Activated T-helper 2 cell treated with anti-CD3 and anti-CD28 coated beads, Interferon-gamma antibody, Interleukin-2, Interleukin-4, amounts not matched to agents 10 μg/mL and 5 μg/mL and 100 μg/mL, durations not matched to agents 14 hours and 24 hours and 36 hours (primary cell): ENCODE measurements at places on chromosomes 2 and 18. TPM values are rescaled to one million over a fixed set of nuclear protein-coding genes. Genes with fewer than 3 reads are reported as not detected.

Gene MREG
- total RNA-seq, result 15.3 and 15.7 TPM in 2 replicates

Gene CHST10
- total RNA-seq, result 6.8 and 10.5 TPM in 2 replicates

GRCh38 chr2:209771474-209772289 is at the start of gene UNC80:
UNC80 (plus strand) TSS chr2:209771832; CDS start chr2:209772073, 241 bp downstream.
- DNase-seq, result peak; percentile 13

DNA sequence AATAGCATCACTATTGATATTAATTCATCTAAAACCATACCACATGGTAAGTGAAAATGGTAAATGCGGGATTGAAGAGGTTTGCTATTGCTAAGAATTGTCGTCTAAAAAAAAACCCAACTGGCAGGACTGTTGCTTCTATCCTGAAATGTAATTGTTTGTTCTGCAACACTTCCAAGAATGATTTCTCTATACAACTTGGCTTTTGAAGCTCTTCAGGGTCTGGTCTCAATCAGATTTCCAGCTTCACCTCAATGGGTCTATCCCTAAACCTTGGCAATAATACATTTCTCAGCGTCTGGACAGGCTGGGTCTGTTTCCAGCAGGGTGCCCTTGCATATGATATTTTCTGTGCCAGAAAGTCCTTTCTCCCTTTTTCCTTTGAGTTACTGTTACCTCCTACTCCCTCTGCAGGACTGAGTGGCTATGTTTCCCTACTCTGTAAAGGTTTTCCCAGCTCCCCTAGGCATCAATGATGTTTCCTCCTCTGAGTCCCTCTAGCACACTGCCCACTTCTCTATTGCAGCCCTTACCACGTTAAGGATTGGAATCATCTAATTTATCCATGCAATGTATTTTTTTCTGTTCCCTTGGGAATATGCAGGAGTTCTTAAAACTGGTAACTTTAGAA is 118.2 kb upstream of the REV1 start:
- no peak for DNase-seq

Gene CNRIP1
- total RNA-seq, result not detected in 2 replicates

Gene SCTR
- total RNA-seq, result not detected in 2 replicates

Gene NPAS2
- 4.2 and 5.6 TPM in 2 replicates for total RNA-seq

- DNase-seq, result peak; percentile 40
Observed at GRCh38 chr18:59268721-59269562, 4.3 kb downstream of the RAX start.

DNA sequence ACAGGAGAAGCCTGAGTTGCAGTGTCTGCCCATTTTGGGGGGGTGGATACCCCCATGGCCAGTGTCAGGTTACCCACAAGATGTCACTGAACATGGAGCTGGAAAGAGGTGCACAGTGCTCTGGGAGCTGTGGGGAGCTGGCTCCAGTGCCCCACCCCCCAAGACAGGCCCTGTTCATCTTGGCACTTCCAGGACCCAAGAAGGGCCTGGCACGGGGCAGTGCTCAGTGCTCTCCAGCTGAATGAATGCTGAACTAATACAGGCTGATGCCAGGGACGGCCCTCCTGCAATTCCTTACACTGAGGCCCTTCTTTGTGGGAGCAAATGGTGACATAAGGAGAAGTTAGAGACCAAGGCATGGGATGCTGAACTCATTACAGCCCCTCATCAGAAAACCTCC is 163.4 kb upstream of the GLI2 start:
- DNase-seq, result no peak

Gene OR6B2
- not detected in 2 replicates for total RNA-seq

- DNase-seq, result no peak
Observed at GRCh38 chr2:61557381-61557780, 19.2 kb upstream of the XPO1 start.

- peak; percentile 18 for DNase-seq
Observed at GRCh38 chr18:12376034-12376753, 833 bp downstream of the AFG3L2 start.

DNA sequence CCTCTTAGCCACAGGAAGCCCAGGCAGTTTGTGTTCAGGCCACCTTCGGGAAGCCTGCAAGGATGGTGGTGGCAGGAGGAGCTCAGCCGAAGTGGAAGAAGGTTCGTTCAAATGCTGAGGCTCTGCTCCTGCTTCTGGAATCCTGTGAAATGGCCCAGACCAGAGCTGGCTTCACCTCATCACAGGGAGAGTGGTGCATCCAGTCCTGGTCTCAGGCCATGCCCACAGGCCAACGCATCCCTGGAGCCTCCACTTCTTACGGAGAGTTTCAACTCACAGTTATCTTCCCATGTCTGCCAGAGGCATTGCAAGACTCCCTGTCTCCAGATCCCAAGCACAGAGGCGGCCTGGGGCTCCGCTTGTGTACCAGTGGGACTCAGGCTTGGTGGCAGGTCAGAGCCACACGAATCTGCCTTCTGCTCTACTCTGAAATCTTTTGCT is 82.3 kb downstream of the NDUFA10 start:
- no peak for DNase-seq

DNA sequence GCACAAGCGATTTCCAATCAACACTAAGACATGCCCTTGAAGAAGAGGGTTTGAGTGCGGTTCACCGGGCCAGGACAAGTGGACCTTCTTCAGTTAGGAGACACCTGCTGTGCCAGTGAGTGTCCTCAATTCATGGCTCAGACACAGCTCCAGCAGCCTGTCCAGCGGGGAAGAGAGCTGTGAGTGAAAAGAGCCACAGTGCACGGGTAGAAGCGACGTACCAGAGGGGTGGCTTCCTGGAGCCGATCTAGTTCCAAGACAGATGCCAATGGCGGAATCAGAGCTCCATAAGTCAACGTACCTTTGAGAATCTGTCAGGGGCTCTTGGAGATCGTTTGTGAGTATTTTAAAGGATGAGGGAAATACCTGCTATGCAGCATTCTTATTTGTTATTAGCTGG is 119.9 kb upstream of the SALL3 start:
- no peak for DNase-seq

Gene SERPINB13
- total RNA-seq, result not detected in 2 replicates

Gene ZAP70
- total RNA-seq, result 231 and 234 TPM in 2 replicates

- DNase-seq, result no peak
Observed at GRCh38 chr2:84458551-84459017, 496 bp downstream of the SUCLG1 start.

- no peak for DNase-seq
Observed at GRCh38 chr2:3001615-3002560, 375.7 kb downstream of the EIPR1 start.

GRCh38 chr2:3201281-3201680 is 176.3 kb downstream of the EIPR1 start:
- DNase-seq, result no peak

Gene EN1
- total RNA-seq, result not detected in 2 replicates

Gene PRKAG3
- total RNA-seq, result not detected in 2 replicates

Gene SCYGR1
- total RNA-seq, result not detected in 2 replicates

Gene DUSP2
- total RNA-seq, result 238 and 260 TPM in 2 replicates

Gene AQP12B
- total RNA-seq, result not detected in 2 replicates
